ENCODE measurements at places on chromosomes 2 and 18.

- DNase-seq, result no peak
These were observed 56.9 kb downstream of the MAP3K20 start for GRCh38 chr2:173132531-173132930.

DNA sequence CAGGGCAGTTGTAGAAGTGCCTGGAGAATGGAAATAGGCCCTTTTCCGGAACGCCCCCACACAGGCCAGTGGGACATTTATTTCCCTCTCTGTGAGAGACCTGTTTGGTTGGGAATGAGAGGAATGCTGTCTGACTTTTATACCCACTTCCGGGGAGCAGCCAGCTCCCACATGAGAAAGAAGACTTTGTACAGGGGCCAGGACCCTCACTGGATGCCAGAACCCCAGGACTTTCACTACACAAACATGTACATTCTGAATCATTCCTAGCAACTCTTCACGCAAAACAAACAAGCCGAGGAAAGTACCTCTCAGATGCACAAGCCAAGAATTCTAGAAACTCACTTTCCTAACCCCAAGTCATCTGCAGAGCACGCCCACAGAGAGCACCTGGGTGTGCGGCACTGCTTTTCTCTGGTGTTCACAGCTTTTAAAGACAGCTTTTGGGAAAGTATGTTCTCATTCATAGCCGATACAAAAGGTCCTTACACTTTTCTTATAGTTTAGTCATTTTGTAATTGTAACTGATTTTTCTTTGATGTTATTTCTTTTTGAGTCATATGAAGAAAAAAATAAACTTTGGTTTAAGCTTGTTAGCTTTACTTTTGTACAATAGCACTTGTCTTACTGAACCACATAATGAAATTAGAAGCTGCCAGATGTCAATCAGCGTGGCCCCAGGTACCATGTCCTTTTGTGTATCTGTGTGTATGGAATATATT is 856.1 kb upstream of the ID2 start:
- no peak for DNase-seq

- DNase-seq, result no peak
These were observed 119.2 kb upstream of the HNRNPA3 start for GRCh38 chr2:177093371-177093770.

DNA sequence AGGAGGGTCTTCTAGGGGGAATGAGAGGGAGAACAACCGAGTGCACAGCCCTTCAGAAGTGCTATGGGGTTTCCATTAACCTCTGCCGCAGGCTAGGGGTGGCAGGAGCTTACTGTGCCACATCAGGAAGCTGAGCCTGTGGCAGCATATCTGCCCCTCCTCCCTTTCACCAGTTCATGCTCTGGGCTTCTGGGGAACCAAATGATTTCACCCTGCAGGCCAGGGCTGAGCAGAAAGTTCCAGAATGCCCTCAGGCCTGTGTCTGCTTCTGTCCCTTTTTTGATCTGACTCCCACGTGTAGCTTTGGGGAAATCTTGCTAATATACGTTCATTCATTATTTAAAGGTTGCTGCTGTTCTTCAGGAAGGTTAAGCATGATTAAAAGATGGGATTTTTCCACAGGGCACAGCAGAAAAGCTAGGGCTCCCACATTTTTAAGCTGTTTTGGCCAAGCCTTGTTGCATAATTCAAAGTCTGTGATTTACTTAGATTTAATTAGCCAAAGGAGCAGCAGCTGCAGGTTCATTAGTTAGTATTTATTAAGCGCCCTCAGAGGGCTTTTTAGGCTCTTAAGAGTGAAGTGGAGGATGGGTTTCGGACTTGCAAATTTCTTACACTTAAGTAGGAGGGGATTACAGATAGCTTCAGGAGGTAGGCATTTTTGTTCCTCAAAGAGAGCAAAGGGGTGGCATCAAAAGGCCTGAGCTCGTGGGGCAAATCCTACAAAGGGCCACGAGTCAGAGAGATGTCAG is 10.2 kb downstream of the TMEM247 start:
- DNase-seq, result no peak

DNA sequence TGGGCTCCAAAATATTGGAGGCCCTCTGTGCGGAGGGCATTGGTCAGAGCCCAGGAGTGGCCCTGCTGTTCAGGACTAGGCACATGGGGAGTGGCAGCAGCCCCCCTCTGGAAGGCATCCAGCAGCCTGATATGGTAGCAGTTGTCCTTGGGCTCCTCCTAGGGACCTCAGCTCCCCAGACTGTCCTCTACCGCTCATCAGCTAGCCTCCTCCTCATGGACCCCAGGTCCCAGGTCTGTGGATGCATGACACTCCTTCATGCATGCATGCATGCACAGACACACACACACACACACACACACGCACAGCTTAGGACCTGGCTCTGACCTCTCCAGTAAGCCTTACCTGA is 15.4 kb upstream of the ATP6V1B1 start:
- DNase-seq, result no peak

DNA sequence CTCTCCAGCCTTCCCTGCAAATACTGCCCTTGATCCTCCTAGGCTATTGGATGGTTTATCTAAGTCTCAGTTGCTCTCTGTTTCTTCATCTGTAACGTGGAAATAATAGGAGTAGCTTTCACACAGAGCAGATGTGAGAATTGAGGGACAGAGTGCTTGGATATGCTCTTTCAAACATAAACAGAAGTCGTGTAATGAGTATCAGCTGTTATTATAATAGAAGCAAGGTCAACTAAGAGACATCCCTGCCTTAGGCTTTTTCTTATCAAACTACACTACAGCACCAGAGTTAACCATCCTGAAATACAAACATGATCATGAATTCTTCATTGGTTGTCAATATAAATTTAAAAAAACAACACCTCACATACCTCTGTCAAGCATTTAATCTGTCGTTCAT is 138.2 kb downstream of the DOK6 start:
- DNase-seq, result no peak

DNA sequence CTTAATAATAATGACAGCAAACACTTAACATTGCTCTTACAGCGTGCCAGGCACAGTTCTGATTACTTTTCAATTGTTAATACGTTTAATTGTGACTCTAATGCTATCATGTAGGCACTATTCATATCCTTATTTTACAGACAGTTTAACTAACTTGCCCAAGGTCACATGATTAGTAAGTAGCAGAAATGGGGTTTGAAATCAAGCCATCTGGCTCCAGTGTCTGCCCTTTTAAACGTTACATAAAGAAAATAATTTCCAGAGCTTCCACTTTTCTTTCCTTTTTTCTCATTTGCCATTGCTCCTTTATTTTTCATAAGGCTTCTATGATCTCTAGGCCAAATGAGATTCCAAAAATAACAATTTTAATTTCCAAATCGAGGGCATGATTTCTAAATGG is 50.6 kb upstream of the IKZF2 start:
- DNase-seq, result no peak

DNA sequence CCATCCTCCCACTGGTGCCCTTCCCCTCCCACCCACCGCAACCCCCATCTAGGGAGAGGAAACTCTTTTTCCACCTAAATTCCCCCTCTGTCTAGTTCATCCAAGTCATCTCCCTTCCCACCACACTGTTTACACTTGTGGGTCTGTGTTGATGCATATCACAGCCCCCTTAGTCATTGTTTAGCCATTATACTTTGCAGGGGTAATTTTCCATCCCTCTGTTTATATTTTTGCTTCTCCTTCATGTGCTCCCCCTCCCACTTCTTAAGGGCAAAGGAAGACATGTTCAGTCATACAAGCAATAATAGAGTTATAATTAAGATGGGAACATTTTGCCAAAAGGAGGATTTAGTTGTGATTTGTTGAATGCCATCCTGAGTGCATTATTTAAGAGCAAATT is 187.8 kb upstream of the TNP1 start:
- DNase-seq, result no peak

GRCh38 chr2:198546122-198546521 is 741.7 kb downstream of the PLCL1 start:
- no peak for DNase-seq

- DNase-seq, result no peak
These were observed 121.2 kb downstream of the IRS1 start for GRCh38 chr2:226678422-226678821.

DNA sequence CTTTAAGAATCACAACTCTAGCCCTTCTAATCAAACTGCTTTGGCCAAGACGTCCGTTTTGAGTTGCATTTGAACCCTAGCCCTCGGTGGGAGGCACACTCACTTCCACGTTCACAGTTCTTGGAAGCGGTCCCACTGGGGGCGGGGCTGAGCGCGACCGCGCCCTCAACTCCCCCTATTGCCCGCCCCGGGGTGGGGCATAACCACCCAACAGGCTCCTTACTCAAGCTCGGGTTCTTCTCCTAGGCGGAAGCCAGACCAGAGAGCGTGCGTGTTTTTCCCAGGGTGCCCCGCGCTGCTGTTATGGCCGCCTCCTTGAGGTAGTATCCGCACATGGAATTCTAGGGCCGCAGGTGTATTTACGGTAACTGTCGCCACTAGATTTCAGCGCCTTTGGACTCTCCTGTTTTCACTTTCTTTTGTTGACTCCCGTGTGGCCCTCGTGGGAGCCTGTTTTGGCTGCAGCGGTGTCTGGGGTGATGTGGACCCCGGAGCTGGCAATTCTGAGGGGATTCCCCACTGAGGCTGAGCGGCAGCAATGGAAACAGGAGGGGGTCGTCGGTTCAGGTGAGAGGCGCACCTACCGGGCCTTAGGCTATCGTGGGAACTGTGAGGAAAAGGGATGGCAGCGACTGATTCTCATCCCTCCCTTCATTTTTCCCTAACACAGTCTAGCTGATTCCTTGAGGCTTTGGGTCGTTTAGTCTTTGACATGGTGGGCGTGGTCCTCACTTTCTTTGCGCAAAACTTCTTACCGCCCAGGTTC is at the start of gene TTC27:
TSS of gene TTC27 (plus strand) at position 237 of the 766 bp plus-strand sequence. CDS start at position 480, 243 bp downstream.
- peak; percentile 88 for DNase-seq

DNA sequence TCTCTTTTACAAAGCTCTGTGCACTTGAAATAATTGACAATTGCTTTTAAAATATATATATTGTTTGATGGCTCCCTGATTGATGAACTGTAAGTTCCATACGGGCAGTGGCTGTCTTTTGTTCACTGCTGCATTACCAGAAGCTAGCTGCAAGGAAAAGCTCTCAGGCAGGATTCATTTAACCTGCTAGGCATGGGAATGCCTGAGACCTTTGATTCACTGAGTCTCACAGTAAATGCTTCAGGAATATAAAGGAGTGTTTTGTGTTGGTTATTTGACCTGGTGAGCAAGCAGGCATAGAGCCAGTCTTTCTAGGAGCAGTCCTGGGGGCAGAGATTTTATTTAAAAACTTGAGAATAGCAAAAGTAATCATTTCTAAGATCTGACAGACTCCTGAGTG is 193.2 kb upstream of the ITGA4 start:
- no peak for DNase-seq

DNA sequence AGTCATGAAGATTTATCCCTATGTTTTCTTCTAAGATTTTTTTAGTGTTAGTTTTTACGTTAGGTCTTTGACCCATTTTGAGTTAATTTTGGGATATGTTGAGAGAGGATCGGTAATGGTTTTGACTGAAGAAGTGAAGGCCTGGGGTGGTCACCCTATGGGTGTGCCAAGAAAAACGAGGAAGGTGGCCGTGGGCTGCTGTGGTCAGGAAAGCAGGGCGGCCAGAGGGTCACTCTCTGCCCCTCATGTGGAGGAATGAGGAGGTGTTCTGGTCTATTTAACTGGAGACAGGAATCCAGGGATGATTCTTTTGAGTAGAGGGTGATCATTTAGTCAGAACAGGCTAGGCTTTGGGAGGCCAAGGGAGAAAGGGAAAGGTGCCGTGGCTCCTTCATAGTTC is 50.7 kb downstream of the MYO7B start:
- no peak for DNase-seq

GRCh38 chr18:49169037-49169521 is 218.3 kb upstream of the SMAD7 start:
- DNase-seq, result no peak

DNA sequence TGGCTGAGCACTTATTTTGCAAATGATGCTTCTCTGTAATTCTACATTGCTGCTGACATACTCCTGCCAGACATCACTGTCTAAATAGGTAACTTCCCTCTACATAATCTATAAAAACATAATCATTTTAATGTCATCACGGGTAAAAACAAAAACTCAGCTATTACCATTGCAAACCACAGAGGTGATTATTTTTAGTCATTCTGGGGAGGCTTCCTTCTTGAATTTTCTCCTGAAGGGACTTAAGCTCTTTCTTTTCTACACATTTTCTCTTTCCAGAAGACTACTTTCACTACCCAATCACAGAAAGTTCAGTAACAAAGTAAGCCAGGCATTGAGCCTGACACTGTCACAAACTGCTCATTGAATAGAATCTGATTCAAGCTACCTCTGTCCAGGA is 40.4 kb upstream of the NFU1 start:
- DNase-seq, result no peak

DNA sequence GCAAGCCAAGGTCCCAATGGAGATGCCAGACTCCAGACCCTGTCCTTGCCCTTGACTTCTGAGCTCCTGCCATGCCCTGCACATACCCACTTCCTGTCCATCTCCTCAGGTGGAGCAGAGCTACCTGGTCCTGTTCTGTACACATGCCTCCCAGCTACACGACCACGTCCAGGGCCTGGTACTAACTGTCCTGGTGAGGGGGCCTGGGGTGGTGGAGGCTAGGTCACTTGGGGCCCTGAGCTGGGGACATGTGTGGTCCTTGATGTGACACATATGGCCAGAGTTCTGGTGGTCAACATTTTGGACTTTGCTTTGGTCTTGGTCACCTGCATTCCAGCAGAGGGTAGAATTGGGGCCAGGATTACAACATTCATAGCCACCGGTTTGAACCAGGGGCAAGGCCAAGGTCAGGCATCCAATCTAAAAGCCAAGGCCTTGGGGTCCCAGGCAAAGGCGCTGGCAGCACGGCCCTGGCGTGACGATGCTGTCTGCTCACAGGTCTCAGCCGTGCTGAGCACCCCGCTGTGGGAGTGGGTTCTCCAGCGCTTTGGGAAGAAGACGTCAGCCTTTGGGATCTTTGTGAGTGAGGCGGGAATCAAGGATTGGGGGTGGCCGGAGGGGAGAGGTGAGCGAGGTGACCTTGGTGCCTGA is 12.6 kb downstream of the MFSD2B start:
- no peak for DNase-seq

DNA sequence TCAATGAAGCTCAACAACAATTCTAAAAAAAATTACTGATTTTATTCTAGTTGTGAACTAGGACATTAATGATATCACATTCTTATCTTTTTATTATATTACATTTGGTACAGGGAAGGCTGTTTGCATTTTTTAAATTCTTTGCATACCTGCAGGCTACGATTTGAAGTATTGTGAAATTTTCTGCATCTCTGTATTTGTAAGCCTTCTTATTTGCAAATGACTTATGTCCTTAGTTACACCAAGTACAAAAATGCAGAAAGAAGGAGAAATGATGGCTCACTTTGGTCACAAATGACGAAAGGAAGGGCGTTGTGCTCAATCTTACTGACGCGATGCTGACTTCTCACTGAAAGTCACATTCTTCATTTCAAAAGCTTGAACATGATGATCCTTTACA is 227.5 kb upstream of the SOX11 start:
- DNase-seq, result no peak

DNA sequence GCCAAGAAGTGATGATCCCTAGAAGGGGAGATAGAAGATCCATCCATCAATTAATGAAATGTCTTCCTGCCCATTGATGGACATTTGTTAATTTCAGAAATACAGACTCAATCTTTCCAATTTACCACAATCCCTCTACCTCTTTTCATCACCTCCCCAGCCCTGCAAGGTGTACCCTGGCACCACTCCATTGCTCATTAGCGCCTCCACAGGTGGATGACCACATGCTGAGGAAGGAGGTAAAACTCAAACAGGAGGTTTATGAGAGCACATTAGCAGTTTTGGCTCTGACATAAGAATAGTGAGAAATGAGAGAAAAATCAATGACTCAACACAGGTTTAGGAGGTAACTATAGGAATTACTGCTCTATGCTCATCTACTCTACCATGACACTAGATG is 208.0 kb downstream of the C1D start:
- no peak for DNase-seq

All from stimulated activated CD8-positive, alpha-beta memory T cell treated with anti-CD3 and anti-CD28 coated beads, Interleukin-7, amount 100 ng/mL, for 24 hours (primary cell).